ENCODE measurements at places on chromosomes 12 and 14.

DNA sequence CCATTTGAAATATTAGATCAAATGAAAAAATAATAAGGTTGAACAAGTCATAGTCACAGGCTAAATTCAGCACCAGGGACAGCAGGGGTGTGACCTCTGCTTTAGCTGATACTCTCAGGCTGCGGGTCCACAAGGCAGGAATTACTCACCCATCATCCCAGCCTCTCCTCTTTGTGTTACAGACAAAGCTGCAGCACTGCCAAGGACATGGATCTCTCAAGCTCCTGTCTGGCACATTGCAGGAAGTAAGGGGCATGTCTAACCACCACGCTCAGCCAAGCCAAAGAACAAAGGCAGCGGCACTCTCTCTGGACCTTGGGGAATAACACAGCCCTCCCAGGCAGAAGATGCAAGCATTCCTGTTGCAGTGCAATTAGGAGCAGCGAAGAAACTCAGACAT, 783.8 kb downstream of the VRK1 start:
- DNase-seq, result no peak

GRCh38 chr14:98766818-98767217, 505.2 kb downstream of the BCL11B start:
- DNase-seq, result no peak

GRCh38 chr12:88638966-88639760, 58.9 kb upstream of the KITLG start:
- DNase-seq, result no peak

DNA sequence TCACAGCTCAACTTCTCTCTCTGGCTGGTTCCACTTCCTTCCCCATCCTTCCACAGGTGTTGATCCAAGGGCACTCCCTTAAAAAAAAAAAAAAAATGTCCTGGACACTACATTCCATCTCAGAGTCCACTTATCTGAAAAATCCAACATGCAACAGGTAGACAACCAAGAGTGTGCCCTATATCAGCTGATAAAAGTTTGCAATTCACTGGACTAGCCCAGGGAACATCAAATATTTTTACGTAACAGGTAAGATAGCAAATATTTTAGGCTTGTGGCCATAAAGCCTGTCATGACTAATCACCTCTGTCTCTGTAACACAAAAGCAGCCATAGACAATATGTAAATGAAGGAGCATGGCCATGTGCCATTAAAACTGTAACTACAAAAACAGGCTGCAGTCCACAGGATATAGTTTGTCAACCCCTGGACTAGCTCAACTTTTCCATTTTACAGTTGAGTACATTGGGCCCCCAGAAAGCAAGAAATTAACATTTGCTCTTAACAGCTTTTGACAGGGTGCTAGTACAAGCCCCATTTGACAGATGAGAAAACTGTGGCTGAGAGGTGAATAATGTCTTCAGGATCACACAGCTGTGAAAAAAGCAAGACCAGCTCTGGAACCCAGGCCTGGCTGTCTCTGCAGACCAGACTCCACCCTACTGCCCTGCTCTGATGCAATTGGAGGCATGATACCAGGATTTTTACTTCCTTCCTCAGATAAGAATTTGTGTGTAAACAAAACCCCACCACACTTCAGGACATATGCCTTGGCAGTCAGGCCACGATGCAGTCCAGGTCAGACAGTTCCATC, 68.9 kb downstream of the CMKLR1 start:
- no peak for DNase-seq

- DNase-seq, result no peak
Observed at GRCh38 chr12:75634244-75635222, 123.1 kb upstream of the KRR1 start.

DNA sequence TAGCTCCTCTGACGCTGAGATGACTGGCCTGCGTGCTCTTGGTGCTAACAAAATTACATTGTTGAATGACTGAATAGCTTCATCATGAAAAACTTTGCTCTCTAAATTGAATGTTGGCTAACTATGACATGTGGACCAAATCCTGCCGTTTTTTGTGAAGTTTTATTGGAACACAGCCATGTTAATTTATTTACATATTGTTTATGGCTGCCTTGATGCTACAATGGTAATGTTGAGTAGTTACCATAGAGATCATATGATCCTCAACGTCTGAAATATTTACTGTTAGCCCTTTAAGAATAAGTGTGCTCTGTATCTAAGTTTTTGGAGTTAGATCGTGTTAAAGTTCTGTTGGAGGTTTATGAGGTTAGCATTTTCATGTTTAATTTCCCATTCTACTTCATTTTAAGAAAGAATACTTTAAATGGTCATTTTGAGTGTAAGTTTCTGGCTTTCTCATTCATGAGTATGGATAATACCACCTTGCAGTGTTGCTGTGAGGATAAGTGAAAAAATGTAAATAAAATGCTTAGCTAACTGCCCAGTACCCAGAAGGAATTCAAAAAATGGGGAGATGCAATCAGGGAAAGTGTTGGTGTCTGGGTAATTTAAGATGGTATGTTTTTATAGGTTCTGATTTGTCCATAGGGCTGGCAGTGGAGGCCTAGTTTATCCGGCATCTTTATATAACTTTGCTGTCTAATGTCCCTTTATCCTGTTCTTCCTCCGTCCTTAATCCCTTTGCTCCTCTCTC, 35.3 kb downstream of the NUBPL start:
- no peak for DNase-seq

GRCh38 chr12:22682663-22683062, 57.7 kb downstream of the ETNK1 start:
- no peak for DNase-seq

Data from chondrocyte (in vitro differentiated cells).